ENCODE measurements at places on chromosomes 3 and 15.

DNA sequence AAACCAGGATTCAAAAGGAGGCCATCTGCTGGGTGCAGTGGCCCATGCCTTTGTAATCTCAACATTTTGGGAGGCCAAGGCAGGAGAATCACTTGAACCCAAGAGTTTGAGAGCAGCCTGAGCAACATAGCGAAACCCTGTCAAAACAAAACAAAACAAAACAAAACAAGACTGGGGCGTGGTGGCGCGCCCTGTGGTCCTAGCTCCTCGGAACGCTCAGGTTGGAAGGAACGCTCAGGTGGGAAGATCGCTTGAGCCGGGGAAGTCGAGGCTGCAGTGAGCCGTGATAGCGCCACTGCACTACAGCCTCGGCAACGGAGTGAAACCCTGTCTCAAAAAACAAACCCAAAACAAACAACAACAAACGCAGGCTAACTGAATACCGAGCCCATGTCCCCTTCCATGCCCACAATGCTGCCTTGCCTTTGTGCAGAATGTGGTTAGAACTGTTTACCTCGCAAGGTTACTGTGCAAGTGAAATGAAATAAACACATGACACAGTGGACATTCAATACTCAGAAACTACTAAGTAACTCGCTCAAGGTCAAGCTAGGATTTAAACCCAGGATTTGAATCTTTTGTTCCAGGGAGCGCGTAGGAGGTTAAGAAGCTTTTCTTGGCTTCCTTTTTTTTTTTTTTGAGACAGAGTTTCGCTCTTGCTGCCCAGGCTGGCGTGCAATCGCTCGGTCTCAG lies 766 bp upstream of the EMC4 start:
- no peak for DNase-seq

DNA sequence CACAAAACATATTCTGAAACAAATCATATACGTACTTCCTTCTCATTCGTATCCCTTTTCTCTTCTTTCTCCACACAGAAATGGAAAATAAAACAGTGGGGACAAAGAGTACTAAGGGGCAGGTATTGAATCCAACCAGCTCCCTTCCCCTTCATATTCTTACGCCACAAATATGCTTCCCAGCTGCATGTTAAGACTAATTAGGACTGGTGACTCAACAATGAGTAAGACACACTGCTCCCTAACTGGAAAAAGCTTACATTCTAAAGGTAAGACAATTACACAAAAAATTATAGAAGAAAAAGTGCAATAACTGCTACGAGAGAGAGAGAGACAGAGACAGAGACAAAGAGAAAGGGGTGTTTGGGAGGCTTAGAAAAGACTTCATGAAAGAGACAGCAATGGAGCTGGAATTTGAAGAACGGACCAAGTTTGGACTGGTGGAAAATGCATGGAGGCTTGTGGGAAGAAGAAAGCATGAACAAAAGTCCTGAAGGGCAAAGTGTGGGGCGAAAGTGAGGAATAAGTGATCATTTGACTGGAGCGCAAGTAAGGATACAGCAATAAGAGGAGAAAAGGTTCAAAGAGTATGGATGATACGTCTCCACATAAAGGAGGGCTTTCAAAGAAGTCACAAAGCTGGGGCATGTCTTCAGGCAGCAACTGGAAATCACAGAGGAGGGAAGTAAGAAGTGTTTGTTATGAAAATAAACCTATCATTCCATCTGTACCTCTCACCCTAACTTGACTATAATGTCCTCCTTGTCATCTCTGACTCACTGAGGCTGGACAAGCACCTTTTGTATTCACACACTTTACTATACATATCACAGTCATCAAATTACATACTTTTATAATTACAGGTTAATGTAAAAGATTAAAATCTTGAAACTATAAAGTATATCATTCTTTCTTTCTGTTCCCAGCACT lies 49.2 kb downstream of the RYK start:
- DNase-seq, result no peak

GRCh38 chr3:32041316-32041715 lies 59.8 kb downstream of the ZNF860 start:
- no peak for DNase-seq

- DNase-seq, result no peak
Observed at GRCh38 chr3:77825001-77825827, 785.3 kb downstream of the ROBO2 start.

DNA sequence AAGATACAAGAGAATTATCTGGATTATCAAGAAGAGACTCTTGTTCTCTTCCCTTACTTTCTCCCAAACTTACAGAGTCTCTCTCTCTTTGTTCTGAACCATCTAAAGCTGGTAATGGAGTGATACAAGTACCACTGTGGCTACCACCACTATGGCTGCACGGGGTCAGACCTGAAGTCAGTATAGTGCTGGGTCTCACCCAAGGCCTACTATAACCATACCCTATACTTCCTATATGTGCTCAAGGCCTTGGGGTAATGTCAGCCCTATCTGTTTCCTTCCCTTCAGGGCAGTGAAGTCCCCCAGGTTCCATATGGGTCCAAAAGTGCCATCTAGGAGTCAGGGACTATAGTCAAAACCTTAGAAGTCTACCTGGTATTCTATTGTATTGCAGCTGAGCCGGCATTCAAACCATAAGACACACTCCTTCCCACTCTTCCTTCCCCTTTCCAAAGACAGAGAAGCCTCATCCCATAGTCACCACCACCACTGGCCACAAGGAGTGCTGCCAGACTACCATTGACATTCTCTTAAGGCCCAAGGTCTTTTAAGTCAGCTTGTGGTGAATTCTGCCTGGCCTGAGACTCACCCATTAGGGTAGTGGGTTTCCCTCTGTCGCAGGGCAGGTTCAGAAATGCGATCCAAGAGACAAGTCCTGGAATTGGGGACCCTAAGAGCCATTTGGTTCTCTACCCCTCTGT lies 615.0 kb upstream of the NECTIN3 start:
- no peak for DNase-seq

GRCh38 chr15:39860200-39860599 lies 59.9 kb downstream of the GPR176 start:
- DNase-seq, result no peak

DNA sequence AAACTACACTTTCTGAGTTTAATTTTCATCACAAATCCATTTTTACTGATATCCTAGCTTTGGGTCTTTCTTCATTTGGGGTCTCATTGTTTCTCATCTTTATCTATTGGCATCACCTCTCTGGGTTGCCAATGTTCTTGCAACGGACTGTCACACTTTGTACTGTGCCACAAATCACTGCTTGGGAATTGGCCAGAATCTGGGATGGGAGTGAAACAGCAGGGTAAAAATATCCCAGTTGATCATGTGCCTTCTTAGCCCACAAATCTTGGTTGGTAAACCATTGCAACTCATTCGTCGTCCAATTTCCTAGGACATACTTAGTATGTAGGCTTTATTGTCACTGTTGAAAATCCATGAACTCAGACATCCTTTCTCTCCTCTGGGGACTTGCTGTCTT lies 698.5 kb downstream of the OTOL1 start:
- no peak for DNase-seq

GRCh38 chr3:14505803-14506500 lies 34.2 kb downstream of the GRIP2 start:
- no peak for DNase-seq

- no peak for DNase-seq
Observed at GRCh38 chr15:98684995-98685525, 36.7 kb downstream of the IGF1R start.

GRCh38 chr3:140285380-140285779 lies 350.4 kb downstream of the CLSTN2 start:
- DNase-seq, result no peak

GRCh38 chr15:47972738-47973137 lies 148.1 kb upstream of the SLC24A5 start:
- no peak for DNase-seq

GRCh38 chr3:32208447-32208846 lies 30.0 kb upstream of the CMTM8 start:
- no peak for DNase-seq

- DNase-seq, result no peak
Observed at GRCh38 chr3:141686466-141687291, 51.4 kb upstream of the RNF7 start.

DNA sequence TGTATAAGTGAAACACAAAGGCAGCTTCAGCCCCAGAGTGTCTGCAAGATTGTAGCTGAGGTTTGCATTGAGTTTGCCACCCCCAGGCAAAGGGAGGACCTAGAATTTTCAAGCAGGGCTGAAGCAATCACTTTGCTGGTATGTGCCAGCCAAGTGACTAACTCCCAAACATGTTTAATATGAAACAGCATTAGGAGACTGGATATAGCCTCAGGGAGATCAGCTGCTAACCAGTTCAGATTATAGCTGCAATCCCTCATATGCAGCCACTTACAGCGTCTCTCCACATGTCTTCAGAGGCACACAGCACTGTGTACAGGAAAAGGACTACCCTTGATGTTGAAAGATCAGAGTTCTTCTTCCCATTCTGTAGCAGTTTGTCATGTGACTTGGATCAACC lies 38.4 kb upstream of the PPP2R3A start:
- DNase-seq, result no peak
